ENCODE measurements at places on chromosomes 12 and 14.
A peak's percentile ranks its signal among the peaks of the same experiment; 100 is the strongest.

GRCh38 chr12:110266980-110267620, 13.9 kb upstream of the ATP2A2 start:
- DNase-seq, result no peak

- no peak for DNase-seq
These were observed 194.9 kb upstream of the SYT10 start for GRCh38 chr12:33634544-33634943.

DNA sequence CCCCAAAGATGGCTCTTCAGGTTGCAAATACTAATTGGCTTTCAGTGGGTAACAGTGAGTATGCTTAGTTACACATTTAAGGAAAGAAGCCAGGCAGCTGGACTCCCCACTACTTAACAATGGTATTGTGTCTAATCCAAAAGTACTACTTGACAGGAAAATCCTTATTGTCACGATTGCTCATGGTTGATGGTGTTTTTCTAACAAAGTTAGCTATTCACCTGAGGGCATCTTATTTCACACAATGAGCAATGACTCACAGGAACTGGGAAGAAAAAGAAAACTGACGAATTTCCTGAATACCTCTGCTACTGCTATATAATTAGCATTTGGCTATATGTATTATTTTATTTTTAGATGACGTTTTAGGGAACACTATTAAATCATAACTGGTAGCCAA, 33.4 kb upstream of the ALG10 start:
- DNase-seq, result no peak

DNA sequence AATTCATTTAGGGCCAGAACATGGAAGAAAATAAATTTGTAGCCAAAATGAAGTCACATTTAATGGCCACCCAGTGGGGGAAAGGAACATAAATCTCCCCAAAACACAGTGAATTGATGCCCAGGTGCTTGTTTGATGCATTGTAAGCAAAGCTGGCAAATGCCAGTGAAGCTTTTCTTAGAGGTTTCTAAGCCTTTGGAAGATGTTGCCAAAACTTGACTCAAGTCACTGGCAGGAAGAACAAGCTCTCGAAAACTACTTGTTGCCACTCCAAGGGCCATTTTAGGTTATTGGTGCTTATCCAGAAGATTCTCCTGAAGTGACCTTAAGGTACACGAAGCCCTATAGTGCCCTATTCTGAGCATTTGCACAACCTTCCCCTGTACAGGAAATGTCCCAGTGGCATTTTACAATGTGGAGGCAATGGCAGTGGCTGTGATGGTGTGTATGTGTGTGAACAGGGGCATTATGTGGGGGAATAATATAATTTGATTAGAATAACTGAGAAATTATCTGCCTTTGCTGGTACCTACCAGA, 89.5 kb upstream of the NOVA1 start:
- no peak for DNase-seq

DNA sequence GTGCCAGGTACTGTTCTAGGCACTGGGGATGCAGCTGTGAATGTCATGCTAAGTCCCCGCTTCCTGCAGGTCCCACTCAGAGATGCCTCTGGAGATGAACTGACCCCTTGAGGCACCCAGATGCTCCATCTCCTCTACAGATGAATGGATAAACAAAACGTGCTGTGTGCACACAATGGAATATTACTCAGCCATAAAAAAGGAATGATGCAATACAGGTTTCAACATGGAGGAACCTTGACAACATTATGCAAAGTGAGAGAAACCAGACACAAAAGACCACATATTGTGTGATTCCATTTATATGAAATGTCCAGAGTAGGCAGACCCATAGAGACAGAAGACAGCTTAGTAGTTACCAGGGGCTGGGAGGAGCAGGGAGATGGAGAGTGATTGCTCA, 320.1 kb upstream of the DIO3 start:
- no peak for DNase-seq

DNA sequence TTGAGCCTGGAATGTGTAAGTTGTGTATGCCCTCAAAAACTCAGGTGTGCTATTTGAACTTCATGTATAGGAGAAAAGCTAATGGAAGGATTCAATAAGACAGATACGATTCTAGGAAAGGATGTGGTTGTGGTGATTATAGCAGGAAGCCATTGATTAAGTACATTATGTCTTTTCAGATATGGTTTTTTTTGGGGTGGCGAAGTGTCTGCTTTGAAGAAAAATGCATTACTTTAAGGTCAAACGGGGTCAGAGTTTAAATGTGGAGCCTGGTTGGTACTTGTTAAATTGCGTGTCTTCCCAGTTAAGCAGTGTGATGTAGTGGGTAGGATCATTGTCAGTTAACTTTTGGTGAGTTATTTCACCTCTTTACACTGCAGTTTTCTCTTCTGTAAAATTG, 13.0 kb upstream of the NUP107 start:
- peak; percentile 66 for DNase-seq

GRCh38 chr14:32469388-32470160, 140.5 kb downstream of the AKAP6 start:
- peak; percentile 15 for DNase-seq

DNA sequence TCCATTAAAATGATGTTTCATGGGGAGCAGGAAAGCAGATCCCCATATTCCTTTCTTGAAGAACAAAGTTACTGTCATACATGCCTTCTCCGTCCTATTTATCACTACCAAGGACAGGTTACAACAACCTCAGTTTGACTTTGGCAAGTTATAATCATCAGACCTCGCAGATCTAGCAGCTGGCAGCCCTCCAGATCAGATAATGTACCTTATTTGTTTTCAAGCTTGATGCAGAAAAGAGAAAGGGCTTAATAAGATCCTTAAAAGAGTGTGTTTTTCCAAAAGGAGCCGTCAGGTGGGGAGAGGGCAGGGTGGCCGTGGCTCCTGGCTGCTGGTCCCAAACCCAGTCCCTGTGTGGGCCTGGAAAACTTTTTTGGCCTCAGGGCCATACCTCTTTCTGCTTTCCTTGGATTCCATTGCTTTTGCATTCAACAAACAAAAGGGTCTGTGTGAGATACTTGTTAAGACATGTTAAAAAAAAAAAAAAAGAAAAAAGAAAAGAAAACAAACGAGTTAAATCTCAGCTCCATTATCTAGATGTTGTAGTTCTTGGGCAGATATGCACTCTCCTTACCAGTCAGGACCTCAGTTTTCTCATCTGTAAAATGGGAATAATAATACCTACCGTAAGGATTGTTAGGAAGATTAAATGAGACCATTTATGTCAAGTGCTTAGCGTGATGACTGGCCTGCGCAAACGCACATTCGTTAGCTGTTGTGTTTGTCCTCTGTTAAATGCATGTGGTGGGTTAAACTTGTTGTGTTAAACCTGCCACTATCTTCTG, 64.6 kb downstream of the B4GALNT3 start:
- DNase-seq, result no peak

DNA sequence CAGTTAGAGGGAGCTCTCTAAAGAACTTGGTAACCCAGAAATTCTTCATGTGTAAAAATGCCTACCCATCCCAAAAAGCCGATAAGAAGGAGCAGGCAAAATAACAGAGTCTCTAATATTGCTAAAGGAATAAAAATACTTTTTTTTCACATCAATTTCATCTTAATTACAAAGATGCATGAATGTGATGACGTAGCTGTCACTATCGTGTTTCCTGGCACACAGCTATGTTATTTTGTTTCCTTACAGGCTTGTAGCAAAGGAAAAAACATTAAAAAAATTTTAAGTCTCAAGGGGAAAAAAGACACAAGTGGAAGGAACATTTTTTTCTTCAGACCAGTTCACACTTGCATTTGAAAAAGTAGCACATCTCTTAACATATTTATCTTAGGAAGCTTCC, 10.3 kb upstream of the LGALS3 start:
- no peak for DNase-seq

- peak; percentile 26 for DNase-seq
These were observed 18.1 kb upstream of the SGPP1 start for GRCh38 chr14:63745858-63746425.

GRCh38 chr14:33986804-33987203, 35.9 kb upstream of the EGLN3 start:
- no peak for DNase-seq

DNA sequence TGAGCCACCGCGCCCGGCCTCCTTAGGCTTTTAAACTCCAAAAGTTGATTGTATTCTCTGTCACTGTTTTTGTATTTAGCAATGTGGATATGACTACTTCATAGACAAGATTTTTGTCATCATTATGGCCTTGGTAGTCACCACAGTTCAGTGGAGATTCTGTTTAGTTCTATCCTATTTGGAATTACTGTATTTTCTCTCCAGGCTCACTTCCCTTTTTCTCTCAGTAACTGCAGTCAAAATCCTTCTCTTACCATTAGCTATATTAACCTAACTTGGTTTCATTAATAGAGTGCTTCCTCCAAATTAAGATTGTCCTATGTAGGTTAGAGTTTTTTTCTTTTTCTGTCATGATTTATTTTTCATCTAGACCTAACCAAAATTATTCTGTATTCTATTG, 283.9 kb downstream of the TMTC2 start:
- DNase-seq, result no peak

- DNase-seq, result no peak
These were observed 3.1 kb downstream of the SINHCAF start for GRCh38 chr12:31322801-31323207.

- DNase-seq, result no peak
These were observed 147.5 kb downstream of the SLC2A13 start for GRCh38 chr12:39958377-39958776.

- DNase-seq, result no peak
These were observed 16.7 kb upstream of the MAP1LC3B2 start for GRCh38 chr12:116542345-116542956.

DNA sequence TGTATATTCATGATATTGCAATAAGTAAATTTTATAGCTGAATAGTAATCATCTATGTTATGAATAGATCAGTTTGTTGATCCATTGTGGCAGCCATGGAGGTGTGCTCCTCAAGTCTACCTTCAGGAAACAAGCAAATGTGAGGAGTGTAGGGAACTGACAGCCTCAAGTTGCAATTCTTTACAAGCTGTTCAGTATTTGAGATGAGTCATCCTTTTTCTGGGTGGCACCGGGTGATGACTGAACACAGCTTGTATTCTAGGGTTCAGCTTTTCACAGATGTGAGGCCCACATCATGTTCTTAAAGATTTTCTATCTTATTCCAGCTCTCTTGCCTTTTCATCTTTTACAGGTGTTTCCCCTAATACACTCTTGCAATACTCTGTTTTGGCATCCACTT, 452.4 kb downstream of the KCNH5 start:
- DNase-seq, result no peak

- no peak for DNase-seq
These were observed 4.5 kb downstream of the USP30 start for GRCh38 chr12:109056891-109057290.

DNA sequence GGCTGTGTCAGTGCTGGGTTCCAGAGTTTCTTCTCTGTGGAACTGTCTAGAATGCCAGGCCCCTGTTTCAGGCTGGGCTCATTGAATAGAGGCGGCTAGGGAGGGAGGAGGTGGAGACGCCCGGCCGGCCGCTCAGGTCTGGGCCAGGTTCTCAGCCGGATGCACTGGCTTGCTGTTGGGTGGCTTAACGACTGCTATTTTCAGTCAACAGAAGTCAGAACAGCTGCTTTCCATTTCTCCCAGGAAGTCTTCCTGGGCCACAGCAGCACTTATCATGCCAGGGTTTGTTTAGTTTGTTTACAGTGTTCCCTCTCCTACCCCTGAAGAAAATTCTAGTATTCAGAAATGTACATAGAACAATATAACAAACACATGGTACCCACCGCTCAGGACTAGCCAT, 26.0 kb upstream of the VPS37B start:
- DNase-seq, result no peak

DNA sequence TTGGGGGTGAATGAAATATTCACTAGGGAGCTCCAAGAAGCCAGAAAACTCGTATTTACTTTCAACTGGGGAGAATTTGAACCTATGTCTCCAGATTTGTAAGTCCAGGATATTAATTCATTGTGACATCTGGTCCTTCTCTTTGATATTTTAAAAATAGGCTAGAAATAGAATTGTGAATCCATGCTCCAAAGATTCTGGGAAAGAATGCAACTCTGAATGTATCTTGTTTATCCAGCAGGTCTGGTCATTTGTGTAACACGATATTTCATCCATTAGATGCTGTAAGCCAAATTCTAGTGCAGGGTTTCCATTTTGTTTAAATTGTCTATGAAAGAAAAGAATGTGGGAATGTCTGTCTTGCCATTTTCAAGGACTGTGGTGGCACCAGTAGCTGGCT, 334.7 kb downstream of the BMP4 start:
- DNase-seq, result no peak

DNA sequence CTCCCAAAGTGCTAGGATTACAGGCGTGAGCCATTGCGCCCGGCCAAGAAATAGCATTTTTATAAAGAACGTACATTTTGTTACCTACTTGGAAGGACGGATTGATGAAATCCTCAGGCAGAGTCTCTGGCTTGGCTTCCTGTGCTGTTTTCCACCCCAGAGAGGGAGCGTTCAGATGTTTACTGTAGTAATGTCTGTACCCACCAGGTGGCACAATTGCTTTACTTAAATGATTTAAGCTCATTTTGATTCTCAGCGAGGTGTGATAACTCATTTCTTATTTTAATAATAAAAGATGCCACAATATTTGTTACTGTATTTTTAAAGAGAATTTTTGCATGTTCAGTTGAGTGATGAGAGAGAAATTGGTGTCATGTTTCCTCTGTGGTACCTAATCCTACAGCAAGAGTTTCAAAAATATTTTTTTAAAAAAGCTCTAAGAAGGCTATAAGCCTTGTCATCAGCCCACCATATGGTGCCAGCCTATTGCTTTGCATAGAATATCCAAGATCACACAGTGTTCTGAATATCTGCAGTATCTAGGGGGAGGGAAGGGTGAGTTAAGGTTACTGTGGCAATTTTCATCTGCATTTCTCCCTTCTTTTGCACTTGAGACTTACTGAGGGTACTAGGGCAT, 82.6 kb upstream of the TRAF3 start:
- peak; percentile 52 for DNase-seq

- DNase-seq, result no peak
These were observed 45.0 kb upstream of the GSG1 start for GRCh38 chr12:13148485-13148847.

- no peak for DNase-seq
These were observed 168.3 kb upstream of the SYT1 start for GRCh38 chr12:78696267-78696666.

DNA sequence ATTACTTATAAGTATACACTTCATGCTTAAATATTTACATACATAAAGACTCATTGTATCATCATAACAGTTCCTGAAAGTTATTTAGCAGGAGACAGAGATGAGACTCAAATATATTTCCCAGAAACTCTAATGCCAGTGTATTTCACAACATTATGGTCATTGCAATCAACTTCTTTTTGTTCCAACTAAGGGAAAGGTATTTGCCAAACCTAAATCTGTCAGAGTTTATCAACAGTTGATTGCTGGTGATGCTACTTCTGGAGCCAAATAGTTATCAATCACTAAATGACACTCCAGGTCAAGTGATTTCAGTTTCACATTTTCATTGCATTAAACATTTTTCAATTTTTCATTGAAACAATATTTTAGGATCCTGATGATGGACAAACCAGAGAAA, 72.1 kb upstream of the AVPR1A start:
- DNase-seq, result no peak

- DNase-seq, result peak; percentile 7
These were observed 44.0 kb upstream of the REP15 start for GRCh38 chr12:27652174-27652763.

GRCh38 chr14:105315211-105315721, 718 bp downstream of the PACS2 start:
- DNase-seq, result peak; percentile 59

- no peak for DNase-seq
These were observed 13.0 kb upstream of the TMED2 start for GRCh38 chr12:123571343-123571813.

- no peak for DNase-seq
These were observed 42.4 kb upstream of the CCDC196 start for GRCh38 chr14:66443785-66444184.

GRCh38 chr12:1769809-1770494, 50.4 kb upstream of the LRTM2 start:
- DNase-seq, result no peak

GRCh38 chr14:67576216-67576955, 23.7 kb downstream of the PIGH start:
- DNase-seq, result no peak
